CD4-positive, alpha-beta T cell treated with Interleukin-21 for 1 hour (primary cell): ENCODE measurements at places on chromosomes 3 and 15.

- no peak for DNase-seq
These were observed 19.4 kb upstream of the EDEM1 start for GRCh38 chr3:5168110-5168509.

DNA sequence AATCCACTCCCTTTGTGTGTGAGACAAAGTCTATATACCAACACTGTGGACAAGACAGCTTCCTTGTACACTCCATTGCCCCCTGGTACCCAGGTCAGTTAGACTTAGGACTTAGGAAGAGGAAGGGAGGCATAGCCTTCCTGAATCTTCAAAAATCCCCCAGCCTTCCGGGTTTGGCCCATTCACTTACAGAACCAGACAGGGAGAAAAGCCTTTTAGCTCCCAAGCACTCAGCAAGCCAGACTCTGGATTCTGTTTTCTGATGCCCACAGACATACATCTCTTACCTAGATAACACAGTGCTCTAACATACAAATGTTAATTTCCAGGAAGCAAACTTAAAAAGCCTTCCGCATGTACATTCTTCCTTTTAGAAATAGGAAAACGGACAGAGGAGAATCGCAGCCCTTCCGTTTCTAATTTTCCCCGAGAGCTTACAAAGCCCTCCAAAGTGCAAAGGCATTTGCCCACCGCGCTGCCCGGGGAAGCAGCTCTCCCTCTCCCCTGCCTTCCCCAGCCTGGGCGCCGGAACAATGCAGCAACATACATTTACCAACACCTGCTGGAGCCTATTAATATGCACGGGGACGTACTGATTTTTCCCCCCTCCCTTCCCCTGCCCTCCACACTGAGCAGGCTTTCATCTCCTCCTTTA is 442.0 kb downstream of the MAGI1 start:
- no peak for DNase-seq

DNA sequence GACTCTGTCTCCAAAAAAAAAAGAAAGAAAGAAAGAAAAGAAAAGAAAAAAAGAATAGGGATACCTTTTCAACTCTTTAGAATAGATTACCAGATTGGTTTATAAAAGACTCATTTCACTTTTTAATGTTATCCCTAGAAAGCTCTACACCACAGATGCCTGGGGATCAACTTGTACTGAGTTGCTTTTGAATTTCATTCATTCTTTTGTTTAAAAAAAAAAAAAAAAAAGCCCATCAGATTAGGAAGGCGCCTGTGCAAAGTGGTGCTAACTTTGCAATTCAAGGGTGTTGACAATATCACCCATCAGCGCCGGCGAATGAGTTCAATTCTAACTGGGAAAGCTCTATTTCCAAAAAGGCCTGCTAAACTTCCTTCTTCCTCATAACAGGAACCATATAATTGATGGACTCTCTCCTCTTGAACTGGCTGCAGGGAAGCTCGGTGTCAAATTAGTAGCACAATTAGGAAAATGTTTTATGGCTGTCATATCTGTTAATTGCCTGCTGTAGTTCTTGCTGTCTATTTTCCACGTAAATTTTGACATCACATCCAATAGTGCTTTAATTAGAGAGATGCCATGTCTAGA is 48.8 kb downstream of the CDCP1 start:
- DNase-seq: no peak

- DNase-seq: no peak
These were observed 832 bp downstream of the NR2E3 start for GRCh38 chr15:71811036-71811736.

DNA sequence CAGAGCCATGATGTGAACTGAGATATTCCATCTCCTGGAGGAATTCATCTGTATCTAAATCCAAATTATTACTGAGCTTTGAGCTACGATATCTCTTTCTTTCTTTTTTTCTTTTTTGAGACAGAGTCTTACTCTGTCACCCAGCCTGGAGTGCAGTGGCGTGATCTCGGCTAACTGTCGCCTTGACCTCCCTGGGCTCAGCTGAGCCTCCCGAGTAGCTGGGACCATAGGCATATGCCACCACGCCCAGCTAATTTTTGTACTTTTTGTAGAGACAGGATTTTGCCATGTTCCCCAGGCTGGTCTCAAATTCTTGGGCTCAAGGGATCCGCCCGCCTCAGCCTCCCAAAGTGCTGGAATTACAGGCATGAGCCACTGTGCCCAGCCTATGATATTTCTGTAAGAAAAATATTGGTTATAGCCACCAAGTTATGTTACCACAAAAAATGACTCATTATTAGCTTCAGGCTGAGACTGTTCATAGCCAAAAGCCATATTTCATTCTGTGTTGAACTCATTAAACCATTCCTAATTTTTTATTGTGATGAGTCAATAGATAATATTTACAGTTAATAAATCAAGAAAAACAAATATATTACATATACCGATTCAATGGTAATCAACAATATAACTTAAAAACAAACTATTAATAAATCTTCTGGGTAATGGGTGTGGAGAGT is 27.1 kb upstream of the SLC30A4 start:
- no peak for DNase-seq

GRCh38 chr15:77904436-77904821 is 173.1 kb downstream of the TBC1D2B start:
- DNase-seq: no peak

GRCh38 chr3:168877899-168878298 is 782.2 kb upstream of the GOLIM4 start:
- DNase-seq: no peak

DNA sequence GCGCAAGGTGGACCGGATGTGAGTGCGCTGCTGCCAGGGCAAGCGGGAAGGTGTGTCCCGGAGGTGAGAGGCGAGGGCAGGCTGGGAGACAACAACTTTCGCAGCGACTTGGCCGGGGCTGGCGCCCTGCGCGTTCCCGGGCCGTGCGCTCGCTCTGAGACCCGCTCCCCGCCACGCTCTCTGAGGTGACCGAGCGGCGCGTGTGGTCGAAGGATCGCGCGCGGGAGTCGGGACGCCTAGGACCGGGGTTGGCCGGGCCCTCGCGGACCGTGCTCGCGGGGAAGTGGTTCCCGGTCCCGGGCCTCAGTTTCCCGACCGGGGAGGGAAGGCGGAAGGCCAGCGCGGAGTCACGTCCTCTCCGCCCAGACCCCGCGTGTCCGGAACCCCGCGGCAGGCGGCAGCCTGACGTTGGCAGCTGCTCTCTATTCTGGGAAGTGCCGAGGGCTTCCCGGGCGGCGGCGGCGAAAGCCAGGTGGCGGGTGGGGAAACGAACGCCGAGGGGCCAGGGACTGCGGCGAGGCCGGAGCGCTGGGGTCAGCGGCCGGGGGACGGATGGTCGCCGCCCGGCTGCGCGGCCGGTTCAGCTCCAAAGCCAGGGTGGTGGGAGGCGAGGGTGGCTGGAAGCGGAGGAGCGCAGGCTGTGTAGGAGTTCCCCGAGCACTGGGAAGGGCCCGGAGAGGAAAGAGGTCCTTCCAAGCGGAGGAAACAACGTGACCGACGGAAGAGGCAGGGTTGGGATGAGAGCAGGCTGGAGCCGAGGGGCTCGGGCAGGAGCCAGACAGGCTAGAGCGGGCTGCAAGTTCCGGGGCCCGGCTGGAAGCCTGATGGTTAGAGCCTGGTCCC is 1.0 kb upstream of the IGF2BP2 start:
- DNase-seq: peak; percentile 20

- DNase-seq: no peak
These were observed 23.0 kb upstream of the CLDN1 start for GRCh38 chr3:190345027-190345821.

DNA sequence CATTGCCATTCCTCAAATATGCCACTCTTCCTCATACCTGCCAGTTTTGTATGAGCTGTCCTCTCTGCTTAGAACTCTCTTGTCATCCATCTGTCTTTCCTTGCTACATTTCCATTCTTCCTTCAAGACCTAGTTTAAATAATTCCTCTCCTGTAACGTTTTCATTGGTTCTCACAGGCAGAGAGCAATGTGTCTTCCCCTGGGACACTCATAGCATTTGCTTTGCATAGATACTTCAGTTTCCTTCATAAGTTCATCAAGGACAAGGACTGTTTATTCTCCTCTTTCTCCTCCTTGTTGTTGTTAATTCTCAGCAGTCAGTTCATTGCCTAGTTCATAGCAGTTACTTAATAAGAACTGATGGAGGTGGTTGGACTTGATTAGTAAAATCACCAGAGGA is 10.5 kb downstream of the NR2C2 start:
- no peak for DNase-seq

DNA sequence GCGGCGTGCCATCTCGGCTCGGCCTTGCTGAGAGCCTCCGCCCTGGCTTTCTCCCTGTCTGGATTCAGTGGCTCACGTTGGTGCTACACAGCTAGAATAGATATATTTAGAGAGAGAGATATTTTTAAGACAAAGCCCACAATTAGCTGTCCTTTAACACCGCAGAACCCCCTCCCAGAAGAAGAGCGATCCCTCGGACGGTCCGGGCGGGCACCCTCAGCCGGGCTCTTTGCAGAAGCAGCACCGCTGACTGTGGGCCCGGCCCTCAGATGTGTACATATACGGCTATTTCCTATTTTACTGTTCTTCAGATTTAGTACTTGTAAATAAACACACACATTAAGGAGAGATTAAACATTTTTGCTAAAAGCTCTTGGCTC is 54.1 kb downstream of the PLXNA1 start:
- DNase-seq: no peak

GRCh38 chr15:42954291-42954690 is 33.7 kb upstream of the TTBK2 start:
- DNase-seq: no peak

- DNase-seq: peak; percentile 22
These were observed 736 bp downstream of the IREB2 start for GRCh38 chr15:78438619-78439285.

GRCh38 chr3:155815030-155815545 is 9.0 kb upstream of the C3orf33 start:
- no peak for DNase-seq

GRCh38 chr15:101664303-101664913 is 12.2 kb upstream of the TM2D3 start:
- DNase-seq: no peak

DNA sequence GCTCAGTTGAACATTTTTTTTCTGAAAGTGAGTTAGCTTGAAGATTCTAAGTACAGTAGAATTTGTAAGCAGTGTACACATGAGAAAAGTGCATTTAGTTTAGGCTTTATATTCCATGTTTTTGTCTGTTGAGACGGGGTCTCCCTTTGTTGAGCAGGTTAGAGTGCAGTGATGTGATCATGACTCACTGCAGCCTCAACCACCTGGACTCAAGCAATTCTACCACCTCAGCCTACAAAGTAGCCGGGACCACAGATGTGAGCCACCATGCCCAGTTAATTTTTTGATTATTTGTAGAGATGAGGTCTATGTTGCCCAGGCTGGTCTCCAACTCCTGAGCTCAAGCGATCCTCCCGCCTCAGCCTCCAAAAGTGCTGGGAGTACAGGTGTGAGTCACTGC is 5.3 kb upstream of the CSNK1G1 start:
- DNase-seq: no peak

DNA sequence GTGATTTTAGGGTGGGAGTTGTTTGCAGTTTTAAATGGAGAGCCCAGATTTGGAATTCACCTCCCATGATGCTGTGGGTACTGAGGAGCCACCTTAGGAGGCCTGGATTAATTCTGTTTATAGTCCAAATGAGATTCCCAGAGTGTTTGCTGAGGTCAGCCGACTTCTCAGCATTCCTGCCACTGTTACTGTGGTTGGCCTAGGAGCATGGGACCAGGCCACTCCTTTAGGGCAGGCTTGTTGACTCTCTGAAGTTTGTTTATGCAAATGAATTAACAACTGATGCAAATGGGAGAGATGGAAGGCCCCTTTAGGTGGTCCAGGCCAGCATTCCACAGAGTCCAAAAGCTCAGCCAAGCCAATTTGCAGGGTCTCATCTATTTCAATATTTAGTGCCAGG is 46.1 kb downstream of the CACNA2D3 start:
- no peak for DNase-seq

DNA sequence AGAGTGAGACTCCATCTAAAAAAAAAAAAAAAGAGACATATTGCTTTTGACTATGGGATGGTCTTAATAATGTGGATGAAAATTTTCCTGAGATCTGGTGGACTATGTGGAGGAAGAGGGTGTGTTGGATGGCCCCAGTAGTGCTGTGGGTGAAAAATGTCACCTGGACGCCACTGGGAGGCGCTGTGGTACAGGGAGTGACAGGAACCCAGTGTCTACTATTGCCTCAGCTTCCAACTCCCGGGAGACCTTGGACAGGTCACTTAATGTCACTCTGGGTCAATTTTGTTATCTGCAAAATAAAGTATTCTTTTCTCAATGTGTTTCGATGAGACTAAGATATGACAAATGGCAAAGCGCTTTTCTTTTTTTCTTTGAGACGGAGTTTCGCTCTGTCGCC is 27.7 kb upstream of the DCP1A start:
- DNase-seq: peak; percentile 26

- DNase-seq: no peak
These were observed 37.1 kb downstream of the PSMD6 start for GRCh38 chr3:63986146-63986545.

- DNase-seq: no peak
These were observed 3.1 kb downstream of the DMXL2 start for GRCh38 chr15:51619331-51620035.

- no peak for DNase-seq
These were observed 50.0 kb upstream of the DGKG start for GRCh38 chr3:186411994-186412393.

DNA sequence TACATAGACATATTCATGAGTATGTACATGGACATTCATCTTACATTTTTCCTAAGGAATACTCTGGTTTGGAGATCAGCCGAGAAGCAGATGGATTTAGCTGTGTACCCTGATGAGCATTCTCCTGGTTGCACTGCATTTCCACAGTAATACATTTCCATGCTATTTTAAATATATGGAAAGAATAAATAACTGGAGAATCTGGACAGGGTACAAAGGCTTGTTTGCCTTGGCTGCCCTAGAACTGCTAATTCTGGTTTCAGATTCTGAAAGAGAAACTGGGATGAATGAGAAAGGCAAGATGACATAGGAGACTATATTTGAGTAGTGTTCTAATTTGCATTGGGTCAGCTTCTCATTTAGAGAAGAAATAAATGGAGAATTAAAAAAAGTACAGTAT is 190.8 kb upstream of the FAM3D start:
- no peak for DNase-seq

GRCh38 chr3:193809106-193809505 is 216.1 kb downstream of the OPA1 start:
- no peak for DNase-seq

GRCh38 chr15:90015749-90016148 is 14.6 kb downstream of the ZNF710 start:
- DNase-seq: no peak

- DNase-seq: no peak
These were observed 97.5 kb downstream of the TCF12 start for GRCh38 chr15:57015897-57016296.
